ENCODE measurements at places on chromosomes 13 and 19. TPM values are rescaled to one million over a fixed set of nuclear protein-coding genes. Genes with fewer than 3 reads are reported as not detected.

The ZNF90 gene
- 3.5 TPM for total RNA-seq

The ZNF763 gene
- not detected for total RNA-seq

The HSD17B14 gene
- total RNA-seq, result 18.0 TPM

The S1PR4 gene
- total RNA-seq, result not detected

The LRFN3 gene
- 9.9 TPM for total RNA-seq

The LRRC8E gene
- total RNA-seq, result 1.6 TPM

The ZNF799 gene
- not detected for total RNA-seq

The EGLN2 gene
- total RNA-seq, result 110 TPM

GRCh38 chr13:92175330-92175729, 776.9 kb downstream of the GPC5 start:
- DNase-seq, result peak; percentile 44

GRCh38 chr13:100363874-100364273, 224.7 kb downstream of the GGACT start:
- DNase-seq, result no peak

DNA sequence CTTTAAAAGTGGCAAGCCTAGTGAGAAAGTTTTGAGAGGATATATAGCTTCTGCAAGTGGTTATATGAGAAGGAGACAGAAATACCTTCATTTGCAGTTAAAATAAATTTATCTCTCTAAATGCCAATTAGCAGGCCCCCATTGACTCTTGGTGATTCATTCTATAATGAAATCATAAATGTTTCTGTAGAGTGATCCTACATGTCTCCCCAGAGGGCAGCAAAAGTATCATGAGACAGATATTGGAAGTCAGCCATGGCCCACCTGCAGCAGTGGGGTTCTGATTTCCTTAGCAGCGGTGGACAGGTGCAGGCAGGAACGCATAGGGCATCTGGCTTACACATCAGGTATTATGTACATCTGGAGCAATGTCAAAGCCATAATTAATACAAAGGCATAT, 385.4 kb upstream of the SLC10A2 start:
- DNase-seq, result no peak

GRCh38 chr13:99158846-99159245, 41.8 kb upstream of the UBAC2 start:
- DNase-seq, result no peak

GRCh38 chr19:17346109-17346671, 8.8 kb downstream of the GTPBP3 start:
- peak; percentile 96 for DNase-seq

DNA sequence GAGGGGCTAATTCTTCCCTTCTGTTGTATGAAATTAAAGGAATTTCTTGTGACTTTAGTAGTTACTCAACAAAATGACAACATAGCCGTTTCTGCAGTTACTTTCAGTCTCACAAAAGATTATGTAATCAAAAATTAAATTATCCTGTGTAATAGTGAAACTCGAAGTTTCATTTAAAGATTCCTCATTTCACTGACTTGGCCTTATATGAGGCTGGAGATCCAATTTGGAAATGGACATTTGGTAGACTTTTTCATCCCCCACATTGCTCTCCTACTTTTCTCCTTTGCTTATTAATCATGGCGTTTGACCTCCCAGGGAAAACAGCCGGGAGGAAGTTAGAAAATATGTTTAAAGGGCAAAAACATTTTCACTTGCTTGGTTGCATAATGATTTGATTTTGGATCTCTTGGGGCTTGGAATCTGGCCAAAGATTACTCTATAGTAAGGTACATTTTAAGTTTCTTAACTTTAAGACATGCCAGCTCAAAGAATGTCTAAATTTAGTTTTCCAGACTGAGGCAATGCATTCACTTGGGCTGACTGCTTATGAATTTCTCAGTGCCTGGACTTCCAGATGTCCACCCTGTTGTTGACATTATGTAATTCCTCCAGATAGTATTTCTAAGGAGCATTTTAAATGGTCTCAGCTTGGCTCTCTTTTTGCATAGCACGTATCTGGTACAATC, 1364.9 kb upstream of the MIR17HG start:
- no peak for DNase-seq

DNA sequence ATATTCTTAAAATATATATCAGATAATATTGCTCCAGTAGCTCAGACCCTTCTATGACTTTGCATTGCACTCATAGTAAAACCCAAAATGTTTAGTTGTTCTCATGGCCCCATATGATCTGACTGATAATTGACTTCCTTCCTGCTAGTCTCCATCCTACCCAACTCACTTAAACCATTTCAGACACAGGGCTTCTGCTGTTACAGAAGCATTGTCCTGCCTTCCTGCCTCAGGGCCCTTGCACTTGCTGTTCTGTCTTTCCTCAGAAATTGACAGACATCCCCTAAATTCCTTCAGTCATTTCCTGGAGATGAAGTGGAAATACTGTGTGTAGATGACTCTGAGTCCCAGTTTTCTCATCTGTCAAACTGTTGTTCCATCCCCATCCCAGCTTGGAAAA, 19.7 kb downstream of the FBXL12 start:
- DNase-seq, result no peak

DNA sequence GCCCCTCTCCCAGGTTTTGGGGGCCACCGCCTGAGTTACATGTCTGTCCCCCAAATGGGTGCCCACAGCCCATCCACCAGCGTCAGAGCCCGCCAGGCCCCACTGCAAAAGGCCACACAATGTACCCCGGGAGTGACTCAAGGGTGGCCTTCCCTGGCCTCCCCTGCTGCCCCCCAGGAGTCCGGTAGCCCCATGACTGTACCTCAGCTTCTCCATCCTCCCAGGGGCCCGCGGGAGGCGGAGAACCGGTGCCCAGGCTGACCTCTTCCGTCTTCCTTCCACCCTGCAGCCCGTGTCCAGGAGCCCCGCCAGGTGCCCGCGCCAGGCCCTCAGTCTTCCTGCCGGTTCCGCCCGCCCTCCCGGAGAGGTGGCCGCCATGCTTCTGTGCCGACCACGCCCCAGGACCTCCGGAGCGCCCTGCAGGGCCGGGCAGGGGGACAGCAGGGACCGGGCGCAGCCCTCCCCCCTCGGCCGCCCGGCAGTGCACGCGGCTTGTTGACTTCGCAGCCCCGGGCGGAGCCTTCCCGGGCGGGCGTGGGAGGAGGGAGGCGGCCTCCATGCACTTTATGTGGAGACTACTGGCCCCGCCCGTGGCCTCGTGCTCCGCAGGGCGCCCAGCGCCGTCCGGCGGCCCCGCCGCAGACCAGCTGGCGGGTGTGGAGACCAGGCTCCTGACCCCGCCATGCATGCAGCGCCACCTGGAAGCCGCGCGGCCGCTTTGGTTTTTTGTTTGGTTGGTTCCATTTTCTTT, 10.3 kb downstream of the CBARP start:
- DNase-seq, result no peak

- no peak for DNase-seq
These were observed 289.4 kb upstream of the MIR17HG start for GRCh38 chr13:91058066-91058465.

- no peak for DNase-seq
These were observed 50.3 kb downstream of the GSX1 start for GRCh38 chr13:27842571-27842970.

- DNase-seq, result no peak
These were observed 70.6 kb downstream of the DGKH start for GRCh38 chr13:42119041-42119440.

- DNase-seq, result no peak
These were observed 43.6 kb upstream of the SACS start for GRCh38 chr13:23477101-23477500.

GRCh38 chr19:35090506-35091214, 25.0 kb upstream of the FXYD3 start:
- DNase-seq, result peak; percentile 94

DNA sequence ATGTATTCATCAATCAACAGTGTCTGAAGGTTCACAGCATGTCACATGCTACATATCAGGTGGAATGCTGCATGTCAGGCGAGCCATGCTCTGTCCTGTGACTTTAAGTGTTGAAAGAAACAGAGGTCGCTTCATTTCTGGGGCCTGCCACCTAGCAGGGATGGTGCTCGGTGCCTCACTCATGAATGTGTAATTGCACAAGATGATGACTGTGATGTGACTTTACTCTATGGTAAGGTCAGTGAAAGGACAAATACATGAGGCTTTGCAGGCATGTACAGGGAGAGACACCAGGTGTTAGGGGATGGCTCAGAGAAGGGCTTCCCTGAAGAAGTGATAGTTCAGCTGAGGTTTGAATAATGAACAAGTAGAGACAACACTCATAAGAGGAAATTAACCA, 66.7 kb downstream of the FRY start:
- DNase-seq, result no peak

- DNase-seq, result peak; percentile 45
These were observed 10.3 kb downstream of the ATG4D start for GRCh38 chr19:10553943-10554381.

DNA sequence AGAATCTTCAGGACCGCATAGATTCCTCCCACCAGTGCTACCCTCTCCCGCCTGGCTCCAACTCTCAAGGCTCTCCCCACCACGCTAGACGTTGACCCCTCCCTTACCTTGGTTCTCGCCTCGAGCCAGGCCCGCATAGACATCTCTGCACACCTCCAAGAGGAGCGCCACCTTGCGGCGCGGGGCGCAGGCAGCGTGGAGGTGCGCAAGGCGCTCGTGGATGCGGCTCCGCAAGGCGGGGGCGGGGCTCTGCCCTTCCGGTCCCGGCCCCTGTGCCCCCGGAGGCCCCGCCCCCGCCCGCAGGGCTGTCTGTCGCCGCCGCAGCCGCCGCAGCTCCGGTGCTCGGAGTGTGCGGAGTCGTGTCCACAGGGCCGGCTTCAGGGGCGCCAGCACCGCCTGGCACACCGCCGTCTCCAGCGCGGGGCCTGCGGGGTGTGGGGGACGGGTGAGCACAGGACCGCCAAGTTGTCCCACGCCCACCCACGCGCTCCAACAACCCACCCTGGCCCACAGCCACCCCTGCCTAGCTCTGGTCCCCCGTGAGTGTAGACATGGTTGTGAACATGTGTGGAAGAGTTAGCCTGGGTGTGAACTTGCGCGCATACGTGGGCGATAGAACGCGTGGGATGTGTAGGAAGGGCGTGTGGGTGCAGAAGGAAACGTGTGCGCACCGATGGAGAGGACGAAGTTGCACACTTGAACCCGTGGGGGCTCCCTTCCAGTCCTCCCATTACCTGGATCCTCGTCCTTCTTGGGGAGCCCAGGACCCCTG, 8.1 kb downstream of the RINL start:
- DNase-seq, result peak; percentile 94

DNA sequence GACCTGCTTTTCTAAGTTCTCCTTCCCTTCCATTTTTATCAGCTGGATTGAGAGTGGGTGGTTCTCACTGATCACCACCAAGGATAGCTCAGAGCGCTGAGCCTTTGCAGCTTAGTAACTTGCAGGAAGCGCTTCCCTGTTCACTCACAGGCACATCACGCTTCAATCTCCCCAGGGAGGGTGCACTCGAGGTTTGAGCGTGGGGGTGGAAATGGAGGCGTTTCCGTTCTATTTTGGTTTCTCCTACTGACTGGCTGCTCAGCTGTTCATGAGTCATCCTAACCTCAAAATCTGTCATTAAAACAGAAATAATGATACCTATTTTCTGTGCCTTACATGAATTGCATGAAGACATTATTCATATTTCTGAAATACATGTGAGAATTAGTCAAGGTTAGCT, 292.1 kb downstream of the SPRY2 start:
- DNase-seq, result no peak

DNA sequence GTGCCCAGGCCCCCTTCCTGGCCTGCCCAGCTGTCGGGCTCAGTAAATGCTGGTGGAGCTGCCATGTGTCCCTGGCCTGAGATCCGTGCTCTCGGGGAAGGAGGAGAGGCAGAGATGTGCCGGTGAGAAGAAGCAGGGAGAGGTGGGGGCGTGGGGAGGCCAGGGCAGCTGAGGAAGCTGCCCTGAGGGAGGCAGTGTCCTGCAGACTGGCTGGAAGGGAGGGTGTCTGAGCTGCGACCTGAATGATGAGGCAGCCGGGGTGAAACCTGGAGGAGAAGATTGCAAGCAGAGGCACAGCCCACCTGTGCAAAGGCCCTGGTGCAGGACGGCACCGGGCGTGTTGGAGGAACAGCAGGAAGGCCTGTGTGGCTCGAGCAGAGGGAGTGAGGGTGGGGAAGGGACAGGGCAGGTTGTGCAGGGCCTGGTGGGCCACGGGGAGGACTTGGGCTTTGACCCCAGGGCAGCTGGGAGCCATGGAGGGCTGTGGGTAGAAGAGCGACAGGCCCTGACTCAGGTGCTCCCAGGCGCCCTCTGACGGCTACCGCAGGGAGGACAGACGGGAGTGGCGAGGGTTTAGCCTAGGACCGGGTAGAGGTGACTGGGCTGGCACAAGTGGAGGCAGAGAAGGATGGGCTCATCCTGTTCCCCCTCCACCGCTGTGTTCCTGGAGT, 14.0 kb upstream of the CELF5 start:
- DNase-seq, result peak; percentile 96

DNA sequence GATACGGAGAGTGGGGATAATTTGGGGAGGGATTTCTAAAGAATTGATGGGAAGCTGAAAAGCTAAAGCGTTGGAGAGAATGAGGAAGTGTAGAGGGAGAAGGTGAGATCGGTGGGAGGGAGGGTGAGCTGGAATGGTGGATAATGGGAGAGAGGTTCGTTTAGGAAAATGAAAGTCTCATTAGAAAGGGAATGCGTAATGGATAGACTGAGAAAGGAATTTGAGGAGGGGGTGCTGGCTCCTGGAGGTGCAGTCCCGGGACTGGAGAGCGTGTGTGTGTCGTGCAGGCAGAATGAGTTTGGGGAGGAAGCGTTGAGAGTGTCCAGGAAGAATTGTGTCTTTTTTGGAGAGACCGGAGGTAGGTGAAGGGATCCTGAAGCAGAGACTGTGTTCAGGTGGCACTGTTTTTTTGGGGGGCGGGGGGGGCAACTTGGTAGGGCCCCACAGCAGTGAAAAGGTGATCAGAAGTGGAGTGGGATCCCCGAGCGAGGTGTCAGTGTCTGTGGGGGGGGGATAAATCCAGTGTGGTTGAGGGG, 1.4 kb downstream of the ACTN4 start:
- peak; percentile 46 for DNase-seq

- DNase-seq, result no peak
These were observed 907 bp downstream of the ZNF569 start for GRCh38 chr19:37466277-37466797.

DNA sequence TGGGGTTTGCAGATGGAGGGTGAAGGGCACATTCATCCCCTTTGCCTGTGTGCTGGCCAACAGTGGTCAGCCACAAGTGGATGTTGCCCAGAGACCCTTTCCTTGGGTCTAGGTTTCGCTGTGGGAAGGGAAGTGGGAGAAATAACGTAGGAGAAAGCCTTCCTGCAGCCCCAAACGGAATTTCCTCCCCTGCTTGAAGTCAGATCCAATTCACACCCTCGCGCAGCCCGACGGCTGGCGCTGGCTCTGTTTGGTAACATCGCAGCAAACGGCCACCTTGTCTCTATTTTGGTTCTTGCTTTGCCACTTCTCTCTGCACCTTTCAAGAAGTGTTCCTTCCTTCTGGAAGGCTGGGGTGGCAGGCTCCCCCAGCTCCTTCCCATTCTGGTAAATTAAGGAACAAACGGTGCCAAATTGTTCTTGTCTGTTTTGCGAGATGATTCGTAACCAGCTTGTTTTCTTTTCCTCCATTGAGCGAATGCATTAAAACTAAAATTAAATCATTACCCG, 45.4 kb downstream of the CHST8 start:
- no peak for DNase-seq

All from H7 (cell line).